ENCODE measurements at places on chromosomes 7 and 10.

DNA sequence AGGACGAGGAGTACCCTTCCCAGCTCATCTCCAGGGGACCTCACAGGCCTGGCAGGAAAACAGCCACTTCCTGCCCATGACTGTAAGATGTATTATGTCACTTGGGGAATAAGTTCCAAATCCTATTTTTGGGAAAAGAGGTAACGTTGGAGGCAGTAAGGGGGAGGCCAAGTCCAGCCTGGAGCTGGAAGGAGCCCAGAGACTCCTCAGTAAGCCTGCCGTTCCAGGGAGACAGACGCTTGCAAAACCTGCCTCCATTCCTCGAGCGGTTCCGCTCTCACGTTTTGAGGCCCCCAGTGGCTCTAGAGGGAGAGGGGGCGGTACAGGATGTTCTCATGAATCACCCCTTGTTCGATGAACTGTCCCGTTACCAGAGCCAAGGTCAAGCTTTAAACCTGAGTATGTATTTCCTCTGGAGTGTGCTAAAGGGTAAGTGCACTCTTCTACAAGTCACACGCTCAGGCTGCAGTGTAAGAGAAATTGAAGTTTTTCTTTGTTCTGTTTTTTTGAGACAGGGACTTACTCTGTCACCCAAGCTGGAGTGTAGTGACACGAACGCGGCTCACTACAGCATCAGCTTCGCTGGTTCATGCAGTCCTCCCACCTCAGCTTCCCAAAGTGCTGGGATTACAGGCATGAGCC is 45.5 kb upstream of the CYTH3 start:
- H3K27ac ChIP-seq = no peak overlapping the region
- H3K36me3 ChIP-seq = no peaks in the 10 kb centered on the region
- peak; percentile 64 for ATAC-seq
- H3K27me3 ChIP-seq = no peaks in the 10 kb centered on the region
- peaks cover 9% of the 10 kb centered on the region for H3K4me1 ChIP-seq

- H3K27ac ChIP-seq = no peak overlapping the region
- ATAC-seq = no peak
- no peaks in the 10 kb centered on the region for H3K27me3 ChIP-seq
- no peak overlapping the region for H3K4me3 ChIP-seq
- no peaks in the 10 kb centered on the region for H3K36me3 ChIP-seq
- H3K4me1 ChIP-seq = no peaks in the 10 kb centered on the region
Measured at GRCh38 chr7:109376576-109376975, 806.9 kb downstream of the DNAJB9 start.

DNA sequence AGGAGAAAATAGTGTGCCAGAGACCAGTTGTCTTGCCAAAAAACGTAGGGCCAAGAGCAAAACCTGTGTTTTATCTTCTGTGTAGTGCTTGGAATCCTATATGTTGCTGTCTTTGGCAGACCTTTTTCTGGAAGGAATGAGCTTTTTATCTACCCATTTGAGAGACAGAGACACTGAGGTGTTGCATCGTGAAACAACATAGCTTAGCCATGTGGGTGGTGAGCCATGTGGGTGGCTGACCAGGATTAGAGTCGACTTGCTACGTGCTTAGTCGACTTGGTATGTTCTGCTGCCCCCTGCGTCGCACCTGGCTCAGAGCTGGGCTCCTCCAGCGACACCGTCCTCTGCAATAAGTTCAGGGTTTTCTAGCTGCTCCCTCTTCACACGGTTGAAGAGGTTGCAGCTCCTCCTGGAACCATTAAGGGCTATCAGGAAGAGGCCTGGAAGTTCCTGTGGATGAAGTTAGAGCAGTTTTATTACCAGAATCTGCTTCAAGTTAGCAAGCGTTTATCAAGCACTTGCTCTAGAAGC is 175.8 kb downstream of the SH2D4B start:
- H3K36me3 ChIP-seq = no peaks in the 10 kb centered on the region
- no peaks in the 10 kb centered on the region for H3K4me1 ChIP-seq
- H3K27ac ChIP-seq = no peak overlapping the region
- peaks cover 34% of the 10 kb centered on the region for H3K27me3 ChIP-seq
- ATAC-seq = no peak
- H3K4me3 ChIP-seq = no peak overlapping the region

GRCh38 chr10:126658928-126659327 is 11.6 kb downstream of the C10orf90 start:
- no peaks in the 10 kb centered on the region for H3K36me3 ChIP-seq
- H3K4me1 ChIP-seq = no peaks in the 10 kb centered on the region
- no peaks in the 10 kb centered on the region for H3K27me3 ChIP-seq
- no peak for ATAC-seq
- no peak overlapping the region for H3K4me3 ChIP-seq

- peak overlapping the region; percentile 77 for H3K4me3 ChIP-seq
- H3K27me3 ChIP-seq = no peaks in the 10 kb centered on the region
- no peaks in the 10 kb centered on the region for H3K36me3 ChIP-seq
- H3K4me1 ChIP-seq = peaks cover 60% of the 10 kb centered on the region
- peak overlapping the region; percentile 58 for H3K27ac ChIP-seq
- ATAC-seq = peak; percentile 71
Measured at GRCh38 chr10:103691723-103692435, 163.5 kb downstream of the SH3PXD2A start.

GRCh38 chr10:12742771-12743170 is 258.7 kb downstream of the CCDC3 start:
- peaks cover 10% of the 10 kb centered on the region for H3K36me3 ChIP-seq
- peak overlapping the region; percentile 8 for H3K4me3 ChIP-seq
- peak overlapping the region; percentile 71 for H3K27ac ChIP-seq
- ATAC-seq = peak; percentile 87

- no peak overlapping the region for H3K4me3 ChIP-seq
- H3K4me1 ChIP-seq = peaks cover 26% of the 10 kb centered on the region
- no peaks in the 10 kb centered on the region for H3K27me3 ChIP-seq
- H3K27ac ChIP-seq = no peak overlapping the region
Measured at GRCh38 chr7:139799586-139799985, 21.8 kb upstream of the HIPK2 start.

DNA sequence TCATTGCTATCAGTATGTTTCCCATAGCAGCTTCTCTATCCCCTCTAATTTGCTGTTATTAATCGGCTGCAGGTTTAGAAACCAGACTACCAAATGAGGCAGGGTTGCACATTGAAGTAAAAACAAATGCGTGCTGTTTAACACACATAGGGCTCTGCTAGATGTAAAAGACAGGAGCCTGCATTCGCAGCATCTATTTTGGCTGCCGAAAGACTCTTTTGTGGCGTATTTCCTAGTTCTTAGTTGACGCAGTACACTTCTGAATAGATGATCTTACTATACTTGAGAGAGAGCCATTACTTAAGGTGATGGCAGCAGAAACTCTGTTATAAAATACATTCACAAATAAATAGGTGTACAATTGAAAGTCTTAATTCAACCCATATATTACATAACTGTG is 21.4 kb downstream of the SGCE start:
- H3K36me3 ChIP-seq = no peaks in the 10 kb centered on the region
- ATAC-seq = no peak
- peaks cover 4% of the 10 kb centered on the region for H3K4me1 ChIP-seq
- no peak overlapping the region for H3K4me3 ChIP-seq
- H3K27ac ChIP-seq = no peak overlapping the region

- ATAC-seq = peak; percentile 67
- H3K27me3 ChIP-seq = no peaks in the 10 kb centered on the region
- peak overlapping the region; percentile 84 for H3K4me3 ChIP-seq
- no peak overlapping the region for H3K27ac ChIP-seq
- H3K36me3 ChIP-seq = no peaks in the 10 kb centered on the region
Measured at GRCh38 chr10:43202657-43203447, 64.0 kb downstream of the RASGEF1A start.

GRCh38 chr10:115857856-115858255 is 415.1 kb downstream of the GFRA1 start:
- H3K4me3 ChIP-seq = no peak overlapping the region
- no peaks in the 10 kb centered on the region for H3K4me1 ChIP-seq
- no peaks in the 10 kb centered on the region for H3K36me3 ChIP-seq
- H3K27me3 ChIP-seq = no peaks in the 10 kb centered on the region
- H3K27ac ChIP-seq = no peak overlapping the region
- ATAC-seq = no peak

- no peak for ATAC-seq
- H3K4me1 ChIP-seq = peaks cover 17% of the 10 kb centered on the region
- H3K27ac ChIP-seq = no peak overlapping the region
- H3K27me3 ChIP-seq = no peaks in the 10 kb centered on the region
Measured at GRCh38 chr10:48779077-48779476, 94.4 kb downstream of the WDFY4 start.

DNA sequence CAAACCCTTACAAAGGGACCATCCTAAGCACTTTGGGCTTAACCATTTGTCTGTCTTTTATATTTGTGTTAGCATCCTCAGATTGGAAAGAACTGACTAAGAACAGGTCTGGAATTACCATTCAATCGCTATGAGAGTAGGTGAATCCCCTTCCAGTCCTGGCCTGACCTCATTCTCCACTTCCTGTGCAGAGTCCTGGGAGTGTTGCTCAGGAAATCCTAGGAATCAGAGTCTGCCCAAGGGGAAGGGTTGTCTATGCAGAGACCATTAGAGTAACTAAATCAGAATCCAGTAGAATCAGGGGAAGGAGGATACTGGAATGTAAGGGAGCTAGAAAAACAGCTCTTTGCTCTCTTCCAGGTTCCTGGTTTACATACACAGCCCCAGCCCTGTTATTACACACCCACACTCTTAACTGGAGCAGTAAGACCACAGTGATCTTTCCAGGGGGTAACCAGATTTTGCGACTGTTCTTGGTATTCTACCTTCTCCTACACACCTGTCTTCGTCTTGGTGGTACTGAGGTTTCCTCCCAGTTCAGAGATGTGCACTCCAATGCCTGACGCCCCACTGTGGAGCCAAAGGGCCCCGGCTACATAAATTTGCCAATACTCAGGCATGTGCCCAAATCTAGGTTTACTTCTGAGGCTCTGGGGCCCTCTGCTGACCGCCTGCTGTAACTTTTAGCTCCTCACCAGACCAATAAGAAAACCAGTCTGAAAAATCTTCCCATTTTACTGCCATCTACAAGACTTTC is 103.7 kb downstream of the RNF216 start:
- H3K4me1 ChIP-seq = peaks cover 60% of the 10 kb centered on the region
- H3K27me3 ChIP-seq = no peaks in the 10 kb centered on the region
- H3K27ac ChIP-seq = peak overlapping the region; percentile 68
- ATAC-seq = no peak
- peaks cover 11% of the 10 kb centered on the region for H3K36me3 ChIP-seq
- H3K4me3 ChIP-seq = no peak overlapping the region

DNA sequence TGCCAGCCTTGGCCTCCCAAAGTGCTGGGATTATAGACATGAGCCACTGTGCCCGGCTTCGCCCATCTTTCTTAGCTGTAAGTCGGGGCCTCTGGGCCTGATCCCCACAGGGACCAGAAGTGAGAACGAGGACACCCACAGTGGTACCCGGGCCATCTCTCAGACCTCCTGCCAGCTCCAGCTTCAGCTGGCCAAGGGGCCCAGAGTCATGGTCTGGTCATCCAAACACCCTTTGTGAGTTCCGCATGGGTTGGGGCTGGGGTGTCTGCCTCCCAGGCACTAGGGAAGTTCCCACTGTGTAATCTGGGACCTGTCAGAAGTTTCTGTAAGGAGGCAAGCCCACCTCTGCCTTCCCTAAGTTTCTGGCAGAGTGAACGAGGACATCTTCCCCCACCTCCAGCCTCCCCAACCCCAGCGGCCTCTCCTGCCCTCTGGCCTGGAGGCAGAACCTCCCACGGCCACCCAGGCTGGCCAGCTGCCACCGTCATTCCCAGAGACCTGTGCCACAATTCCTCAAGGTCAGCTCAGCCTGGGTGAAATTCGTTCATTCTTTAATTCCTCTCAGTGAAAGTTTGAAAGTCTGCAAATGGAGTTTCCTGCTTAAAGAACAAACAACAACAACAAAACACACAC is 19.5 kb upstream of the FOXL3 start:
- peaks cover 12% of the 10 kb centered on the region for H3K36me3 ChIP-seq
- H3K27me3 ChIP-seq = peaks cover 12% of the 10 kb centered on the region
- H3K4me3 ChIP-seq = no peak overlapping the region
- ATAC-seq = no peak
- no peaks in the 10 kb centered on the region for H3K4me1 ChIP-seq
- H3K27ac ChIP-seq = no peak overlapping the region

DNA sequence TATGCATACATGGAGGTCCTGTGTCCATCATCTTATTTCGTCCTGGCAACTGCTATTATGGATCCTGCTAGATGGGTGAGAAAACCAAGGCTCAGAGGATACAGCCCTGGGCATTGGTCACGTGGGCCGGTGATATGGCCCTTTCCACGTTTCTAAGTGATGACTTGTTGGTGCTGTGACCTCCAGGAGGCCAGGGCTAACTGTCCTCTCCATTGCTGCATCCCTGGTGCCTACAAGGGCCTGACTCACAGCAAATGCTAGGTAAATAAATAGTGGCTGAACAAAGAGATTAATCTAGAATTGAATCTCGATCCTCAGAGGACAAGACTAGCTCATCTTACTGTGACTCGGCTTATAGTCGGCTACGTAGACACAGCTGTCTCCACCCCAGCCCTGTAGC is 78.6 kb downstream of the FAM53B start:
- no peak for ATAC-seq
- H3K27ac ChIP-seq = peak overlapping the region; percentile 25

GRCh38 chr10:14580671-14581332 is 193.9 kb downstream of the FAM107B start:
- peaks cover 76% of the 10 kb centered on the region for H3K4me1 ChIP-seq
- H3K36me3 ChIP-seq = peaks cover 26% of the 10 kb centered on the region
- H3K27me3 ChIP-seq = no peaks in the 10 kb centered on the region
- H3K4me3 ChIP-seq = no peak overlapping the region
- no peak for ATAC-seq

All from stimulated activated memory B cell treated with anti-CD40 and anti-IgM and Interleukin-4, amounts not matched to agents 10 μg/mL and 1 μg/mL and 100 μg/mL, for 72 hours (primary cell).